ENCODE measurements at places on chromosomes 3 and 15.

GRCh38 chr3:72043204-72044133 lies 258.5 kb upstream of the PROK2 start:
- no peak for DNase-seq

GRCh38 chr15:26521130-26521529 lies 251.7 kb downstream of the GABRB3 start:
- no peak for DNase-seq

DNA sequence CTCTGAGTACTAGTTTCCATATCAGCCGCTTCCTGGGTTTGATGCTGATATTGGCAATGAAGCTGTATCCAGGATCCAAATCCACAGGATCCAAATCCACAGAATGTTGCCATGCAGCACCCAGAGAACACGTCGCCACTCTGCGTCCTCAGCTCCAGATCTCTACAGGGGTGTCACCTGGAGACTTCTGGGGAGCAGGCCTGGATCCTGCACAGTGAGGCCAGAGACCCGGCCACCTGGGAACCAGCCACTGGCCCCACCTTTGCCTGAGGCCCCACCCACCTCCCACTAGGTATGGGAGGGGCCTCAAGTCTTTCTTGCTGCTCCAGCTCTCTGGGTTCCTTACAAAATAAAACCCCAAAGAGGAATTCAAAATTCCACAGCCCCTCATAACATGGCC lies 123.9 kb downstream of the LRRK1 start:
- DNase-seq: no peak

DNA sequence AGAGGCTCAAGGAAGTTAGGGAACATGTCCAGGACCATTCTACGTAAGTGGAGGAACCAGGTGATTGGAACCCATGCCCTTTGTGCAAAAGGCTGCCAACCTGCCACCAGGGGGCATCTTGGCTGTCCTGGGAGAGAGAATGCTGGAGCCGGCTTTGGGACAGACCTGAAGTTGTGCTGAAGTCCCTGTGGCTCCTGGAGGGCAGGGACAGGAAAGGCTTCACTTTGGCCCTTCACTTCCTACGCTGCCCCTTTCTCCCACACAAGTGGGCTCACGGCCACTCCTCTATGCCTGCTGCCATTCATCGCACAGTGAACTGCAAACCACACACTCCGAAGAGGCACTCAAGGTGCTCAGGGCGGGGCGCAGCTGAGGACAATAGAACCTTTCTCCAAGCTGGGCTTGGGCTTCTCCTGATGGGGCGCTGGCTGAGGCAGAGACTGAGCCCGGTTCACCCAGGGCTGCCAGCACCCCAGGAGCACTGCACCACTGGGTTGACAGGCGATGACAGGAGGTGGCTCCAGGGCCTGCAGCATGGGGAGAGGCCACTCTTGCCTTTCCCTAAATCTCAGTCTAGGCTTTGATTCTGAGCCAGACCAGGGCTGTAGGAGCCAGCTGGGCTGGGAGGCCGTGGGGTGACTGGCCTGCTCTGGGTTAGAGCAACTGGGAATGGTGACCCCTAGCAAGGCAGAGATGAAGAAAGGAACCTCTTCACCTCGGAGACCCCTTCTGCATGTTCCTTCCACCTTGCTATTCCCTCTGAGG lies 8.4 kb downstream of the SHF start:
- DNase-seq: peak; percentile 32

DNA sequence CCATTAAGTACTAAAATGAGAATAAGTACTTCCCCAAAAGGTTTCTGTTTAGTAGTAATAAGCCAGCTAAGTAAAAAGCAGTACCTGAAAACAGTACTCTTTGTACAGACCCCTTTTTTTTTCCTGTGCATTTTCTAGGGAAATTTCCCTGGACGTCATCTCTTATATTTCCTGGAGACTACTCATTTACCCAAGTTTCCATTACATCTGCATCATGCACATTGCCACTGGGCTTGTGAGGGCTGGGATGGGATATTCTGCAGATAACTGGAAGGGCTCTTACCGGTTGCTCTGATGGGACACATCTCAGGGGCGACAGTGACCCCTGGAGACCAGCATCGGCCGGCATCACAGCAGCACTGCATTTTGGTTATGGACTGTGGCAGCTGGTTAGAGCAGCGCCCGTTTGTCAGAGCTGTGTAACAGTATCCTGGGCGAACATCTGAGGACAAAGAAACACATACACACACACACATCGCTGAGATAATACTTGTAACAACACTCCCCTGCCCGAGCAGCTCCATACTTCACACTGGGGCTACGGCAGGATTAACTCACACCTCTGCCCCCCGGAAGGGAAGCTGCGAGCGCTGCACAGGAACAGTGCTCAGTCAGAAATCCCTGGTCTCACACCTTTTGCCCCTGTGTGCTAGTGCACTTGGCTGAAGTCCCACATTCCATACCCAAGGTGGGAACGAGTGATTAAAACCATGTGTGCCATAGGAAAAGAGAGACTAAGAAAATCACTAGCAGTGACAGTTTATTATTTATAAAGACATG lies 124.9 kb downstream of the FBN1 start:
- no peak for DNase-seq

DNA sequence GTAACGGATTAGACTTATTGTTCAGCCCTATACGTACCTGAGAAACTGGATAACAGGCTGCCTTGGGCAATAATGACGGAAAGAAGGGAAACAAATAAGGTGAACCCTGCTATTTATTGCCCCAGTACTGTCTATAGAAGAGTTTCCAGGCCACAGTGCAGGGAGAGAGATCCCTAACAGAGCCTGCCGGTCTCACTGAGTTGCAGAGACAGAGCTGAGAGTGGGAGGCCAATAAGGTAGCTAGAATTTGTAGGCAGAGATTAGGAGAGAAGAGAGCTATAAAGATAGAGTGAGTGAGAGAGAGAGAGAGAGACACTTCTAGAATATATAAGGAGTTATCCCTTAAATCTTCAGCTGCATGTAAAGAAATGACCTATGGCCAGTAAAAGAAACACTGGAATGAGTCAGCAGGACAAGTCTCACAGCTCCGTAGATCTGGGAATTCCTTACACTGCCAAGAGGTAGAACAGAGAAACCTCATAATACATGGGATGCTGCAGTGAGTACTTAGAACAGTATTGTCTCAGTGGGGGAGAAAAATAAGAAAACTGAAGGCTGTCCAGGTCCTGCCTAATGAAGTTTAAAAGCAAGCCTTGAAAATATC lies 51.8 kb downstream of the ST3GAL6 start:
- DNase-seq: peak; percentile 77

DNA sequence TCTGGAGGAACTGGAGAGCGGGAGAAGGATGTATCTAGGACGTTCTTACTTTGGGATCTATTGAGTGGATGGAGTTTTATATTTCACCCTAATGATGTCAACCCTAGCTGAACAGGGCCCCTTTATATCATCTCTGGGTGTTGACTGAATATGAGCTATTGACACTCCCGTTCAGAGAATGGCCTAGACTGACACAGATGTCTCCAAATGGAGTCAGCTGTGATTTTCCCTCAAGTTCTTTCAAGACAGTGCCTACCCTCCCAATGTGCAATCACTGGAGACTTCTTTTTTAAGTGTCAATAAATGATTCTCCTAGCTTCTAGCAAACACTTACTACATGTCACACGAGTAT lies 63.8 kb downstream of the FRMD4B start:
- no peak for DNase-seq

DNA sequence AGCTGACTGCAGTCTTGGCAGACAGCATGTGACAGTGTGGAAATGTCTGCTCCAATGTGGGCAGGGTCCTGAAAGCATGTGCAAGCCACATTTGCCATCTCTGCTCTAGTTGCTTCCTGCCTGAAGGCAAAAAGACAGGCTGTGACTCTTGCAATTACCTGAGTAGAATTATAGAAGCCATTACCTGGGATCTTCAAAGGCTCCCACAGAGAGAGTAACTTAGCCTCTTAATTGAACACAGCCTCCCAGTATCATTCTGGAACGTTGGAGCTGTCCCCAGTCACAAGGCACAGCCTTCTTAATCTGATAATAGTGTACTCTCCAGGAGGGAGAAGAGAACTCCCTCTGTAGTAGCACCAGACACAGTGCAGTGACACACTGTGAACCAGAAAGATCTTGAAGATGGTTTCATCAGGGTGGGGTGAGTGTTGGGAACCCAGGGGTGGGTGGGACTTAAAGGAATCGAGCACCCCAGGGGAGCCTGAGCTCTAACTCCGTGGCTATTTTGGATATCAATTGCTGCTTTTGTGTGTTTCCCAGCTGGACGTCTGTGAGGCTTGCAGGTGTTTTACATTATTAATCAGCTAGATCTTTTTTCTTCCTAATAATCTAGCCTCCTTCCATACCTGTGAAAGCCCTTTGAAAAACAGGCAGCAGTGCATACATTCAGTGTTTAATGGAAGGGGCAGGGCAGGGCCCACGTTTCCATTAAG lies 40.6 kb upstream of the GLCE start:
- DNase-seq: no peak

DNA sequence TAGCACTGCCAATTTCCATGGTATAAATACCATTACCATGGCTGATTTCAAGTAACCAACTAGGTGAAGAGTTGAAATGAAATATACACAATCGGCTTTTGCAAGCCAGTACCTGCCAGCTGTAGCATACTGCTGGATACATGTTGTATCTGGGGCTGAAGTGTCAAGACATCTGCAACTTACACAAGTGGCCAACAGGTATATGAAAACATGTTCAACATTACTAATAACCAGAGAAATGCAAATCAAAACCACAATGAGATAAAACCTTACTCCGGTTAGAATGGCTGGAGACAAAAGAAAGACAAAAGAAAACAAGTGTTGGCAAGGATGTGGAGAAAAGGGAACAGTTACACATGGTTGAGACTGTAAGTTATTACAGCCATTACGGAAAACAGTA lies 11.6 kb downstream of the ATOSA start:
- DNase-seq: no peak

DNA sequence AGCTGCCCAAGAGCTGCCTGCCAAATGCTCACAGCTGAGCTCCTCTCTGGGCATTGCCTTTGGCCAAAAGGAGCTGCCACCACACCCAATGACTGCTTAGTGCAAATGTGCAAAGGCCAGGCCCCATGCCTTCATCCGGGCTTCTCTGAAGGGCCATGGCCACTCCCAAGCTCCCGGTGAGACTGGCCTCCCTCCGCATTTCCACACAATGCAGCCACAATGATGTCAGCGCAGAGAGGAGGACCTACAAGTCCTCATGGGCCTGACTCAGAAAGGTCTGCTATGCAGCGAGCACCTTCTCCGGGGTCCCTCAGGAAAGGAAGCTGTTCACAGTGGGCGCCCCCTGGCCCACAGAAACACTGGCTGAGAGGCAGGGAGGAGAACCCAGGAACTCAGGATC lies 12.7 kb downstream of the OXTR start:
- DNase-seq: no peak

GRCh38 chr3:95394286-95394685 lies 1331.4 kb downstream of the NSUN3 start:
- no peak for DNase-seq

- no peak for DNase-seq
Measured at GRCh38 chr15:69046781-69047180, 32.3 kb downstream of the NOX5 start.

DNA sequence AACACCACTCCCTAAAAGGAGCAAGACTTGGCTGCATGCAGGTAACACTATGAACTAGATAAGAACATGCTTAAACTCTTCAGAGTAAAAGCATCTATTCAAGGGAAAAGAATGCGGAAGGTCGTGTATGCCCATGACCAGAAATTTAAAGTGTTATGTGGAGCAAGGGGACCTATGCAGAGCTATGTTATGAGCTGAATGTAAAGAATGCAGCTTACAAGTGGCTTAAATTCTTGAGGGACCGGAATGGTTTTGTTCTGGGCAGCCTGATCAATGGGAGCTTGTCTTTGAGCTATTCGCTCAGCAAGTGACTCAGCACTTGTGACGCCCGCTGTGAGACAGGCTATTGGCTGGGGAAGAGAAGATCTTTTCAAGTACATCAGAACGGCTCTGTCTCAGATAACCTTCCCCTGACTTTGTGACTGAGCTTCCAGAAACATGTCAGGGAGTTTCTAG lies 367.5 kb upstream of the THBS1 start:
- DNase-seq: peak; percentile 98

DNA sequence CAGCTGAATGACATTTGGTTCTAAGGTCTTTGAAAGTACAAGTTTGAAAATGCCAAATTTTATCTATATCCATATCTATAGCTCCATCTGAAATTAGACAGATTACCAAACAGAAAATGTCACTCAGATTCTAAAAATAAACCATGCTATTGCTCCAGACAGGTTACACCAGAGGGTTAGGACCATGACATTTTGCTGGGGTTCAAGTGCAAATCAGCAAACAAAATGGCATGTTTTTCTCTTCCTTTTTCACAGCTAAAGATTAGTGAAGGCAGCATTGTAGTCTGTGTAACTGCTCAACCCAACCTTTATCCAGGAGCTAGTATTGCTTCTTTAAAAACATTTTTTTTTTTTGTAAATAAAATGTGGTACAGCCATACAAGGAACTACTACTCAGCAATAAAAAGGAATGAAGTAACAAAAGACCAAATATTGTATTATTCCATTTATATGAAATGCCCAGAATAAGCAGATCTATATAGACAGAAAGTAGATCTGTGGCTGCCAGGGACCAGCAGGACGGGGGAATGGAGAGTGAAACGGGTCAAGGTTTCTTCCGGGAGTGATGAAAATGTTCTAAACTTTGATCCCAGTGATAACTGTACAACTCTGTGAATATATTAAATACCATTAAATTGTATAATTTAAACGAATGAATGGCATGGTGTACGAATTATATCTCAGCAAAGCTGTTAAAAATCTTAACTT lies 18.2 kb downstream of the VGLL4 start:
- no peak for DNase-seq

GRCh38 chr3:69231929-69232440 lies 109.6 kb upstream of the LMOD3 start:
- no peak for DNase-seq

GRCh38 chr3:71466483-71466882 lies 117.0 kb downstream of the FOXP1 start:
- no peak for DNase-seq

- no peak for DNase-seq
Measured at GRCh38 chr15:33218071-33218491, 23.6 kb upstream of the FMN1 start.

GRCh38 chr15:54707805-54708752 lies 488.7 kb downstream of the RSL24D1 start:
- no peak for DNase-seq

DNA sequence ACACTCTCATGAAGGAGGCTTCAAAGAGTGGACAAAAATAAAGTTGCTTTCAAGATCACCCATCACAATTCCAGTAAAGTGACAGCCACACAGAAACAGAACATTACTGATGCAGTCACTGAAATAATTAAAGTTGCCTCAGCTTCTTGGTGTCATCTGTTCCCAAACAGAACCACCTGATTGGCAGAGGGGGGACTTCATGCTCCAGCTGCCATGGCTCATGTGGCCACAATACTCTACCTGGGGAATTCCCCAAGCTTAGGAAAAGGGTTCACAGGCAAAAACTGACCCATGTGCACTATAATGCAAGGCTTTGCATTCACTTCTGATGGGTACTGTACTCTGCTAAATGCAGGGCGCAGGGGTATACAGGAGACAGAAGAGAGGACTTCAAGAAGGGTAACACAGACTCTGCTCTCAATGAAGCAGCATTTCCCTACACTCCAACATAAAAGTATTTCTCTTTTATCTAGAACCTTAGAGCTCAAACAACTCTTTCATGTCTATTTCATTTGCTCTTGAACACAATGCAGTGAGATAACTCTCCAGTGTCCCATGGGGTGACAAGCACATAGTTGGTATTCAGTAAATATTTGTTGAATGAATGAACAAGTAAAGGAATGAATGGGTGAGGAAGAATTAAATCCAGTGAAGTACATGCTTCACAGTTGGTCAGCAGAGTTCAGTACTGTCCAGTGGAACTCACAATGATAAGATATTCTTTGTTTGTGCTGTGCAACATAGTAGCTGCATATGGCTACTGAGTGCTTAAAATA lies 8.6 kb upstream of the CTNNB1 start:
- peak; percentile 16 for DNase-seq

- DNase-seq: peak; percentile 72
Measured at GRCh38 chr15:77493324-77493907, 72.7 kb downstream of the HMG20A start.

Data from fibroblast of skin of back (primary cell).